Fibroblast of gingiva (primary cell): ENCODE measurements at places on chromosomes 5 and 9.

- no peak for DNase-seq
Observed at GRCh38 chr9:98175762-98176161, 16.7 kb downstream of the CORO2A start.

GRCh38 chr5:172846249-172846648 is 12.2 kb downstream of the ERGIC1 start:
- DNase-seq = no peak

- DNase-seq = no peak
Observed at GRCh38 chr5:102991802-102992201, 128.1 kb downstream of the GIN1 start.

DNA sequence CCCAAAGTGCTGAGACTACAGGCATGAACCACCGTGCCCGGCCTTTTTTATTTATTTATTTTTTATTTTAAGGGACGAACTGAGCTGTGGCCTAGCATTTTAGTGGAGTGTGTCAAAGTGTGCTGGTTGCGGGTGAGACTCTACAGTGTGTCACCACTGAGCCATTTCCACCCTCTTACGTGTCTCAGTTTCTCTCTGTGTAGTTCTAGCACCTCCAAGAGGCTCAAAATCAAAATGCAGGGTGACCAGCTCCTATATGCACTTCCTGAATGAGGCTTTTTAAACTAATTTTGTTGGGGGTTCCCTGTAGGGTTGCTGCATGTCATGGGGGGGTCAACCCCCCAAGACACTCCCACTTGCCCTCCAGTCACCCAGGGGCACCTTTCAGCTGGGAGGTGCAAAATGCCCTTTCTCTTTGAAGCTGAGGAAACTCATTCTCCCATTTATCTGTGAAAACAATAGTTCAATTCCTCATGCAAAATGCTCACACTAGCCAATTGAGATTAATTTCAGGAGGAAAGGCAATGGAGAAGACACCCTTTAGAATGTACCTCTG is 69.3 kb downstream of the COL15A1 start:
- no peak for DNase-seq

DNA sequence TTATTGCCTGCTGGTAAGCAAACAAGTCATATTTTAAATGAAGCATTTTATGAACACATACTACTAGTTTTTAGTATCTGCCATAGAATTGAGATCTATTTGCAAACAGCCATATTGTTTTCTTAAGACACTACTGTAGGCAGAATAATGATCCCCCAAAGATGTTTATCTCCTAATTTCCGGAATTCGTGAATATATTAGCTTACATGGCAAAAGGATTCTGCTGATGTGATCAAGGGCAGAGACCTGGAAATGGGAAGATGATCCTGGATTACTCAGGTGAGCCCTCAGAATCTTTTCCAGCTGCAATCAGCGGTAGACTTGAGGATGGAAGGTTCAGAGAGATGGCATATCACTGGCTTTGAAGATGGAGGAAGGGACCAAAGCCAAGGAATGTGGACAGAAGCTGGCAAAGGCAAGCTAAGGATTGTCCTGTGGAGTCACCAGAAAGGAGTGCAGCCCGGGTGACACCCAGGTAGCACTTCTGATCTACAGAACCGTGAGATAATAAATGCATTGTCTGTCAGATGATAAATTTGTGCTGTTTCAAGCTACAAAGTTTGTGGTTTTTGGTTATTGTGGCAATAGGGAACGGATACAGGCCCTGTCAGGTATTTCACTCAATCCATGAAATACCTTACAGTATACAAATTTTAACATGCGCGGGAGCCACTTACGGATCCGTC is 1.0 kb upstream of the ERCC6L2 start:
- peak; percentile 9 for DNase-seq

DNA sequence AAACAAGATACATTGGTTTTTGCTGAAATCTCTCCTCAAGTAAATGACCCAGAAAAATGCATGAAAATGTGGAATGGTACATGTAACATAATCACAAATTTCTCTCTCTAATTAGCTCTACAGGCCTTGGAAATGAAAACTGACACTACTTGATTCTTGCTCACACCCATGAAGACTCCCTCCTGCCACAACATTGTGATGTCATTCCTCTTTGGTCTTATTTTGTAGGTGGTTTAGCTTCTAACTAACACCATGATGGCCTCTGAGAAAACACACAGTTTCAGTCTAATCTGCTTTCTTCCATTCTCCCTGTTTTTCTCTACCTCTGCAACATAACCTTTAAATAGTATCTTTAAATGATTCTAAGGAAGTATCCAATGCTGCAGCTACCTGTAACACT is 78.6 kb upstream of the FAM174A start:
- DNase-seq = no peak

GRCh38 chr5:119355244-119355638 is 578 bp upstream of the TNFAIP8 start:
- DNase-seq = no peak

- DNase-seq = peak; percentile 90
Observed at GRCh38 chr5:73673161-73673591, 47.2 kb downstream of the ARHGEF28 start.

GRCh38 chr5:17360879-17361278 is 137.2 kb upstream of the TAF11L2 start:
- no peak for DNase-seq

GRCh38 chr9:113395000-113395861 is 5.9 kb downstream of the ALAD start:
- DNase-seq = no peak

- DNase-seq = no peak
Observed at GRCh38 chr5:136802383-136802782, 437.0 kb upstream of the TRPC7 start.

- no peak for DNase-seq
Observed at GRCh38 chr5:112064956-112065355, 308.0 kb upstream of the NREP start.

- DNase-seq = no peak
Observed at GRCh38 chr5:118894709-118895108, 93.6 kb downstream of the DTWD2 start.

- DNase-seq = peak; percentile 65
Observed at GRCh38 chr9:108885643-108886348, 23.7 kb downstream of the ACTL7A start.

DNA sequence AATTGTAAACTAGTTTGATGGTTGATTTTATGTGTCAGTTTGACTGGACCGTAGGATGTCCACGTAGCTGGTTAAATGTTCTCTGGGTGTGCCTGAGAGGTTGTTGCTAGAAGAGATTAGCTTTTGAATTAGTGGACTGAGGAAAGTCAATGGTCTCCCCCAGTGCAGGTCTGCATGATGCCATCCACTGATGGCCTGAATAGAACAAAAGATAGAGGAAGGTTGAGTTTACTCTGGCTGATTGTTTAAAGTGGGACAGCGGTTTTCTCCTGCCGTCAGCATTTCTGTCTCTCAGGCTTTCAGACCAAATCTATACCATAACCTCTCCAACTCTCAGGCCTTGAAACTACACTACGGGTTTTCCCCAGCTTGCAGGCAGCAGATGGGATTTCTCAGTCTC is 899.2 kb upstream of the WWC1 start:
- no peak for DNase-seq

GRCh38 chr9:19620326-19620725 is 168.5 kb downstream of the SLC24A2 start:
- no peak for DNase-seq

DNA sequence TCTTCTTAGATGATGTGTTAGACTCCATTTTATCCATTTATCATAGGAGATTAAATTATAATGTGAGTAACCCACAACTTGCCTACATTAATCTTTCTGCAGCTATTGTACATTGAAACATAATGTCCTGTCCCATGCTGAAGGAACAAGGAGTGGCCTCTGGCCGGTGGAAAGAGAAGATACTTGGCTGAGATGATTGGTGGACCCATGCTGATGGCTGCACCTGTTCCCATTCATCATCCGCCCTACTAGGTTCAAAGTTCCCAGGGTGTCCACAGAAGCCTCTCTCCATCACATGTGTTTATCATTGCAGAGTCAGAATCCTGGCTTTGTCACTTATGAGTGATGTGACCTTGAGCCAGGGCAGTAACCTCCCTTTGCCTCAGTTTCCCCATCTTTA is 24.7 kb downstream of the FBXL7 start:
- DNase-seq = no peak

- DNase-seq = no peak
Observed at GRCh38 chr9:68697851-68698250, 7.2 kb upstream of the PIP5K1B start.

DNA sequence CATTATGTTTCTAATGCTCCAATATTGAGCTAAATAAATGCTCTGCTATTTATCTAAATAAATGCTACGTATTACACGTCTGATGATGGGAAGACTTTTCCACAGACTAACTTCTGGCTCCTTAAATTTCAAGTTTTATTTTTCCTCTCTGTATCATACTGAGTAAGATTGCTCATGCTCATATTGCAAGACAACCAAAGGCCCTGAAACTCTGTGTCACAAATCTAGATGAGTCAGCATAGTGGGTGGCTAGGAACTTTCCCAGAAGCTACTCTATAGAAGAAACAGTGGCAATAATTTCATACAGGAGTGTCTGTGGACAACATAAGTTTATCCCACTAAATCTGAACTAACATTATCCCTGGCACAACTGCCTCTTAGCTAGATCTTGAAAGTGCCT is 53.0 kb upstream of the RFX3 start:
- peak; percentile 63 for DNase-seq

DNA sequence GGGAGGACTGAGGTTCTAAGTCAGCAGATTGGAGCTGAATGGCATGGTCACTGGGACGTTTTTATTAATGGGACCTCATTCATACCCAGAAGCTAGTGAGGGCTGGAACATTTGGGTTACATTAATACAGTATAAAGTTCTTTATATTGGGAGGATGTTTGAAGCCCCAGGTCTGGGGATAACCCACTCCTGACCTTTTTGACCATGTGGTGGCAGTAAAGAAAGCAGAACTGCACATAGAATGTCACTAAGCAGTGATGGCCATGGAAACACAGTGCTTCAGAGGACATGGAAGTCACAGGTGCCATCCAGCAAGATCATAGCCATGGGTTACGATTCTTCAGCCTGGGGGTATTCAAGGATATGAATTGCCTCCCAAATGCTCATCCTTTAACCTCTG is 176.0 kb downstream of the ATP10B start:
- no peak for DNase-seq

DNA sequence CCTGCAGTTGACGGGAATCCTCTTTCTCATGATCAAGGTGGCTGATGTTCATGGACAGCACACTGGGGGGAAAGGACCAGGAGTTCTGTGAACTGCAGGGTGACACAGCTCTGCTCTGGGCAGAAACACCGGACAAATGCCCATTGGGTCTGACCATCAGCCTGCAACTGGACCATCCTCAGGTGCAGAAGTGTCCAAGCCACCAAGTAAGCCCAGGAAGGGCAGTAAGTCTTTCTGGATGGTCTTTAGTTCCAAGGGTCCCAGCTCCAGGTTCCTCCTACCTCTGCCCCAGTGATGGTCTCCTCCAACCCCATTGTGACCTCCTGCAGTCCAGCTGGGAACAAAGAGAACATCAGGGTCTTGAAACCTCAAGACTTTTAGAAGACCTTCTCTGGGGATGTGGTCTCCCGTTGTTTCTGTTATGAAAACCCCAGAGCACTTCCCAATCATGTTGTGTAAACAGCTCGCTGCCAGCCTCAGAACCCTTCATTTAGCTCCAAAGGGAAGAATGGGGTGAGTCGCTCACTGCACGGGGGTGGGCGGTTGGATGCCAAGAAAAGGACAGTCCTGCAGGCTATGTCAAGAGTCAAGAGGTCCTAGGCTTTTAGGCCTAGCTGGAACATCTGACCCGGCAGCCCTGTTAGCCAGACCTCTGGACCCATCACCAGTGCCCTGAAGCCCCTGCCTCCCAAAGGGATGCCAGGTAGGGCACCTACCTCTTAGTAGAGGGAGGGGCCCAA is 41.8 kb upstream of the TCF7 start:
- DNase-seq = no peak

DNA sequence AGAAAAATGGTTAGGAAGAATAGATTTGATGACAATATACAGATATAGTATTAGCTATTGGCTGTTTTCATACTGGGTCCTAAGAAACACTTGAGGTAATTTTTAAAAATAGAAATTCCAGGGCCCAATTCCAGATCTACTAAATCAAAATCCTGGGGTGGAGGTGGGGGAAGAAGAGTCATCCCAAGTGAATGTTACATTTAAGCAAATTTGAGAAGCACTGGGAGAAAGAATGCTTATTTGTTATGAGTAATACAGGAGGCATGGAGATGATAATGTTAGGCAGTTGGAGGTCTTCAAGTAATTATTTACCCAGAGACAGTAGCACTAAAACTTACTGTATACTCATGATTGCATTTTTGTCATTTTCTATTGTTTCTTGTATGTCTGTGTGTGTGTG is 93.0 kb upstream of the DAB2 start:
- DNase-seq = peak; percentile 79

DNA sequence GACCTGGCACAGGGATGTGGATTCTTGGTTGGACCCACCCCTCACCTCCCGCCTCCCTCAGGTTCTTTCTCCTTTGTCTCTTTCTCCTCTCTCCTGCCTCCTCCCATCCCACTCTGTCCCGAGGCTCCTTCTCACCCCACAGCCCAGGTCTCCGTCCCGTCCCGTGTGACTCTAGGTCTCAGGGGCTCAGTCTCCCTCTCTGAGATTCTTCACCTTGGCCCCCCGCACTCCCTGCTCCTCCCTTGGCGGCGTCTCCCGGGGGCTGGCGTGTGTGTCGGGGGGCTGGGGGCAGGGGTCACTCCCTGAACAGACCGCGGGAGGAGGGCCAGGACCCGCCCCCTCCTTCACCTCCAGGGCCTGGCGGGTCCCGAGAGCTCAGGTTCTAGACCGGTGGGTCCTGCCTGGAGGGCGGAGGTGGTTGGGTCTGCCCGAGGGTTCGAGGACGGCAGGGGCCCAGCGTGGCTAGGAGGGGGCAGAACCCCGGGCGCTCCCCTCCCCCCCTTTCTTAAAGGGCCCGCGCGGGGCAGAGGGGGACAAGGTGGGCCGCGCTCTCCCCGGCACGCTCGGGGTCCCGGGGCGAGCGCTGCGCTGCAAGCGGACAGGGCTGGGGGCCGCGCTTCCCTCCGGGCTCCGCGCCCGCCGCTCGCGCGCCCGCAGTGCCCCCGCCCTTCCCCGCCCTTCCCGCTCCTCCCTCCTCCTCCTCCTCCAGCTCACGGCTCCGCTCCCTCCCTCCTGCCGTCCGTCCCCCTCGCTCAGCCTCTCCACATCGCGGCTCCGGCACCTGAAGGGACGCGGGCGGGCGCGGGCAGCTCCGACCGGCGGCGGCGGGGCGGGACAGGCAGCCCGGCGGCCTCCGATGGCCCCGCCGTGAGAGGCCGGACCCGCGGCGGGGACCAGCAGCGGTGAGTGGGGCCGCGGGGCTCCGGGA is at the start of gene PSD2:
PSD2 (plus strand) TSS at position 735 of the 928 bp plus-strand sequence. CDS start 13,633 bp downstream, outside the sequence.
- no peak for DNase-seq

DNA sequence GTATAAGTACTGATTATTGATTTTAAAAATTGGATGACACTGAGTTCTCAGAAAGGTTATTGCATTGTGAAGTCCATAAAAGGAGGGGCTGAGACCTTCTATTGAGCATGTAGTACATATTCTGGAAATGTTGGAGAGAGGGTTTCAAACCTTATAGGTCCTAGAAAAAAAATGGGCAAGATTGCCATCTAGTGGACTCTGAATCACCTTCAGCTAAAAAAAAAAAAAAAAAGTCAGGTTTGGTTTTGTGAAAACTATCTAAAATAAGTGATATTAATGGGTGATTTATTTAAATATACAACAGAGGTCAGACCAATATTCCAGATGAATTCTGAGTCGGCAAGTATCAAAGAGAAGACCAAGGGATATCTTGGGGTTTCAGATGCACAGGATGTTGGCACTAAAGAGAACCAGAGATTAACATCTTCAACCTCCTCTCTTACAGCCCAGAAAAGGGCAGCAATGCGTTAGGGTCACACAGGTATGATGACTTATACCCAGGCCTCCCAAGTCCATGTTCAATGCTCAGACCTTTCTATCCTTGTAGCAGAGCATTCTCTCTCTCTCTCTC is 109.8 kb upstream of the NMUR2 start:
- DNase-seq = no peak
